ENCODE measurements at places on chromosomes 1 and 21.
A peak's percentile ranks its signal among the peaks of the same experiment; 100 is the strongest.

DNA sequence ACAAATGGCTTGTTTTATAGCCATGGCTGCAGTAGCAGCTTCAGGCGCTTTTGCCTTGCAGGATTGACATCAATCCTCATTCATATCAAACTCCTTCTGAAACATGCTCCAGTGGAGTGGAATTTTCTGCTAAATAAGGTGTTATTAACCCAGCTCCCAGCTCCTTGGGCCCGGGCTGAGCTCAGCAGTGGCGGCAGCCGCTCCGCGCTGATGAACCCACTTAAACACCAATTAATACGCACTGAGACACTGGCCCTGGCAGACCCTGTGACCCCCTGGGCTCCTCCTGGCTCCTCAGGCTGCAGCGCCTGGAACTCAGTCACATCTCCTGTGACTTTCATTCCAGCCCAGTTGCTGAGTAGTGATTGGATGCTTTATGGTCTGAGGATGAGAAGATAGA is 137.4 kb upstream of the GRIK3 start:
- no peak for DNase-seq

- DNase-seq, result peak; percentile 38
Observed at GRCh38 chr1:78005755-78006154, 1.0 kb downstream of the DNAJB4 start.

GRCh38 chr21:27806281-27806680 is 839.4 kb upstream of the ADAMTS5 start:
- DNase-seq, result no peak

- DNase-seq, result no peak
Observed at GRCh38 chr1:153696741-153697140, 18.3 kb downstream of the NPR1 start.

DNA sequence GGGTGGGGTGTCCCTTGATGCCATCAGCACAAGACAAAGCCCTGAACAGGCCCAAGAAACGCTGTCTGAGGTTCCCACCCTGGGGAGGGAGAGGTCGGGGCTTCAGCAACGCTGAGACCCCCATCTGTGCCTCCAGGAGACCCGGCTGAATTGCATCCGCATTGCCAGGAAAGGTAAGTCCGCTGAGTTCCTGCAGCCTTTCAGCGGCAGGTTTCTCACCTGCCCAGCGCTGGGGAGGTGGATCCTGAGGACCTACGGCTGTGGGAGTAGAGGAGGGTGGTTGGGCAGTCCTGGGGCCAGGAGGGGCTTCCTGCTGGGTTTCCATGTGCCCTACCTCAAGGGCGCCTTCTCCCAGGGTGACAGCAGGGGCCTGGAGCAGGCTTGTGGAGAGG is 47.5 kb downstream of the PTPRU start:
- DNase-seq, result no peak

DNA sequence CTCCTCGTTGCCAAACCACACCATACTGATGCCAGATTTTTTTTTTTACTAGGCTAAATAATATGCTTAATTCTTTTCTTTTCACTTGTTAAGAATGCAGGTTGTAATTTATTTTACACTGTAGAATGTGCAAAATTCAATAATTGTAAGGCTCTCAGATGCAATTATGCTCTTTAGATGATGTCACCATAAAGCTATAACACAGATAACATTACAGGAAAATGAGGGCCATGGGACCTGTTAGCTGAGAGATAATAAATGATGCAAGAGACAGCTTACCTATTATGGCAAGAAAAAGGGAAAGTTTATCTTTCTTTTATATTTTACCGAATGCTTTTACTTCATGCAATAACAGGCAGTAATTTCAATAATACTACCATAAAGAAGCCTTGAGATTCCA is 35.4 kb downstream of the CHRM3 start:
- no peak for DNase-seq

GRCh38 chr1:165738794-165739193 is 29.9 kb downstream of the TMCO1 start:
- DNase-seq, result no peak

GRCh38 chr21:17674106-17674505 is 61.4 kb upstream of the BTG3 start:
- DNase-seq, result no peak

GRCh38 chr1:151510614-151510956 is 602 bp upstream of the CGN start:
- no peak for DNase-seq

- DNase-seq, result no peak
Observed at GRCh38 chr1:158310623-158311022, 20.7 kb downstream of the CD1B start.

- no peak for DNase-seq
Observed at GRCh38 chr1:4020449-4020848, 120.4 kb upstream of the C1orf174 start.

- peak; percentile 64 for DNase-seq
Observed at GRCh38 chr21:14120091-14120734, 90.5 kb downstream of the LIPI start.

GRCh38 chr1:180881806-180882509 is 30.7 kb upstream of the KIAA1614 start:
- peak; percentile 51 for DNase-seq

DNA sequence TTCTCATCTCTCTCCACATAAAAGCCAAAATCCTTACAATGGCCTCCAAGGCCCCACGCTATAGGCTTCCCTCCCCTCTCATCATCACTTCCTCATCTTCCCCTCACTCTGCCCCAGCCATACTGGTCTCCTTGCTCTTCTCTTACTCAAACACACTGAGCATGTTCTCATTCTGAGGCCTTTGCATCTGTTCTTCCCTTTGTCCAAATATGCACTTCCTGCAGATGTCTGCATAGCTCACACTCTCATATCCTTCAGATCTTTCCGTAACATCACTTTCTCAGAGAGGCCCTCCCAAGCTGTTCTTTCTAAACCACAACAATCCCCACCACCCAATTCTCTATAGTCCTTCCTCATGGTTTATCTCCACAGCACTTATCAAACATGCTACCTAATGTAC is 284.1 kb downstream of the HHIPL2 start:
- DNase-seq, result no peak

DNA sequence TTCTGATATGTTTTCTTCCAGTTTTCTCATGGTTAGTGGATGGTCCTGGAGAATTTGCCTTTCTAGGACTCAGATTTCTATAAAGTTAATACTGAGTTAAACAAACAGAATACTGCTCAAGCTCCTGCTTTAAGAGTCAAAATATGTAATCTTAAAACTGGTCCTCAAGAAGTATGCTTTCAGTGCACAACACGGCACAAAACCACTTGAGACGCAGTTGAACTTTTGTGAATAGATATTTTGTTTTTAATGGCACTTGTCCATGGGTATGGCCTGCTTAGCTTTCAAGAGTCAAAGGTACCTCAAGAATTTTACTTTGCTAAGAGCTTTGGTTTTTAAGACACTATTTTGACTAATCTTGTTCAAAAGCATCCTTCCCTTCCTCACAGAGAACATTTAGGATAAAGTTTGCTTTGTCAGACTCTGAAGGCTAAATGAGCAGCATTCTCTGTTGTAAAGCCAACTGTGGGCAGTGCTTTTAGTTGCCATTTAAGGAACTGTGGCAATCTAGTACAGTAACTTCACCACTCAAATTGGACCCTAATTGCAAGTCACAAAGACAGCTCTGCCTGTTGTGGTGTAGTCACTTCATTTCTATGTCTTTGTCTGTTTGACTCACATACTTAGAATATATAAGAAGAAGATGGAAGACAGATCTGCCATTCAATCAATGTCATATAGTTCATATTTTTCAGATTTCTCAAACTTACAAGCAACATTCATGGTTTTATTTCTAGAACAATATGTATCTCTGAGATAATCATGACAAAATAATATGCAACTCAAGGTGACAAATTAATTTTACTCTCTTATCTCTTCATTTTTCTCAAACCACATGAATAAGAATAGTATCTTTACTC is 28.8 kb downstream of the SAMD13 start:
- DNase-seq, result no peak

DNA sequence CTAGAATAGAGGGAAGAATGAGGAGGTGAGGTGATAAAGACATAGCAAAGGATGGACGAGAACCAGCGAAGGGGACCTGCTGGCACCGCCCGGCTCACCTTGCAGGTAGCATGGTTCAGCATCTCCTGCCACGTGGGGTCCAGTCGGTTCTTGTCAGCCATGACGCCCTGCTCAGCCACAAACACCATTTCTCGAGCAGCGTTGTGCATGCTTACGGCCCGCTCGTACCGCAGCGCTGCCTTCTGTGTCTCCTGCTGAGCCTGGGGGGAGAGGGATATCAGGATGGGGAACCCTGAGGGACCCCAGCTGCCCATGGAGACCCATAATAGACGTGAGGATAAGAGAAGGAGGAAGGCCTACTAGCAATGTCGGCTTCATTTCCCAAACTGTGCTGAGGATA is 11.4 kb downstream of the SH3BP5L start:
- no peak for DNase-seq

- peak; percentile 51 for DNase-seq
Observed at GRCh38 chr1:86852782-86853408, 61.0 kb downstream of the SELENOF start.

- no peak for DNase-seq
Observed at GRCh38 chr1:91925644-91926435, 23.4 kb upstream of the BRDT start.

All from NB4 (cell line).